ENCODE measurements at places on chromosomes 5 and 9.

DNA sequence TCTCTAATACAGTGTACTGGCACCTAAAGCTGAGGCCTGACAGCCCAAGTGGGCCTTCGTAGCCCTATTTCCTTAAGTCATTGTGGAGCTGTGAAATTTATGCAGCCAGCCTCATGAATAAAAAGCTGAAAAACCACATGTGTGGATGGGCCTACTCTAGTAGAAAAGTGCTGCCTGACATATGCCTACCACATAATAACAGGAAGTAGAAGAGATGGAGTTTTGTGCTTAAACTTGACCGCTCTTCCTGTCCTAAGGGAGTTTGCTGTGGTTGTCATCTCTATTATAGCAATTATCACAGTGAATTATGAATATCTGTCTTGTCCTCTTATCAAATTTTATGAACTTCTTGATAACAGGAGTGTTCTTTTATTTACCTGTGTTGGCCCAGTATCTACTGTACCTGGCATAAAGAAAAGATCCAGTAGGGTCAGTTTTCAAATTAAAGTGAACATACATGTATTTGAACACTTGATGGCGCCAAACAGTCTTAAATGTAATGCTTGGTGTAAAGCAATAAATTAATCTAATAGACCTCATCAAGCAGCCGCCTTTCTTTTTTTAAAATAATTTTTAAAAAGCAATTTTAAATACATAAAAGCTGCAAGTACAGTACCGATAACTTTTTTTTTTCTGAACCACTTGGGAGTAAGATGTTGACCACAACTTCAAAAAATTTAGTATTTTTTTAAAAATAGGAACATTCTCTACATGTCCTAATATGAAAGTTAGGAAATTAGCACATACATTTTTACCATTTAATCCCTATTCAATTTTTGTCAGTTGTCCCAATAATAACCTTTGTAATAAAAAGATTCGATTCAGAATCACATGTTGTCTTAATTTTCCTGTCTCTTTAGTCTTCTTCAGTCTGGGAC, 51.0 kb downstream of the FKTN start:
- no peak for DNase-seq

DNA sequence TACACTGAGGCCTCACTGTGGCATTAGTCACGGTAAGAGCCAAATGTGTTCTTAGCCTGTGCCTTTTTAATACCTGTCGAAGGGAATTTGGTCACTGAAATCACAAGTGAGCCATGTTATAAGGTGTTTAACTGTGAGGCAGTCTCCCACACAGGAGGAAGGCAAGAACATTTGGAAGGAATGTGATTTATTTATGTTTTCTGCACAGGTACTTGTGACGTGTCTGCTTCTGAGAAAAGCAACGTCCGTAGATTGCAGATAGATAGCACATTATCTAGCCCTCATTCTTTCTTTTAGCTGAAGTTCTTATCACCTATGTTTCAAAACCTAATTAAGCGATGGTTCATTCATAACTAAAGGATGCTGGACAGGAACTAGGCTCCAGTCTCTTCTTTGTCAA, 19.0 kb upstream of the SMARCA2 start:
- no peak for DNase-seq

GRCh38 chr9:134698587-134699342, 57.2 kb downstream of the COL5A1 start:
- peak; percentile 66 for DNase-seq

- DNase-seq = no peak
These were observed 181.4 kb downstream of the FGF18 start for GRCh38 chr5:171600741-171601265.

GRCh38 chr9:94654165-94654894, 15.0 kb upstream of the FBP1 start:
- no peak for DNase-seq

- DNase-seq = no peak
These were observed 165.1 kb downstream of the FBXO4 start for GRCh38 chr5:42090162-42090561.
